ENCODE measurements at places on chromosomes 4 and X.

GRCh38 chr4:141352909-141353525 lies 132.3 kb downstream of the ZNF330 start:
- DNase-seq: no peak

DNA sequence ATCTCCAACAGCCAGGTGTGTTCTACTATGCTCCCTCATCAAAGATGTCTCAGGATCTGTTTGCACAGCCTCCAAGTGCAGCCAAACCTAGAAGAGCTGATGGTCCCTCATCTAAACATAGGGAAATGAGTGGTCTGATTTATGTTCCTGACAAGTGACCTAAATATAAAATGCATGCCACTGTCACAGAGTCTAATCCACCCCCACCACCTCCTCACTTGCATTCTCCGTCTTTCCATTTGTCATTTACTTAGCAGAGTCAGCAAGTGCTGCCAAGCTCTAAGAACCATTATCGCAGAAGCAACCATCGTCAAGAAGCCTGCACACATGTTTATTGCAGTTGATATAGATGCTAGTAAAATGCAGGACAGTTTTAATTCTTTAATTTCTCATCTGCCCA lies 33.1 kb upstream of the VCX3A start:
- DNase-seq: no peak

GRCh38 chrX:45329217-45329616 lies 128.5 kb upstream of the DIPK2B start:
- no peak for DNase-seq

GRCh38 chr4:147723326-147723725 lies 8.6 kb upstream of the ARHGAP10 start:
- no peak for DNase-seq

GRCh38 chr4:173280998-173281397 lies 53.2 kb downstream of the HMGB2 start:
- no peak for DNase-seq

GRCh38 chr4:76485450-76485849 lies 50.4 kb downstream of the SHROOM3 start:
- no peak for DNase-seq

DNA sequence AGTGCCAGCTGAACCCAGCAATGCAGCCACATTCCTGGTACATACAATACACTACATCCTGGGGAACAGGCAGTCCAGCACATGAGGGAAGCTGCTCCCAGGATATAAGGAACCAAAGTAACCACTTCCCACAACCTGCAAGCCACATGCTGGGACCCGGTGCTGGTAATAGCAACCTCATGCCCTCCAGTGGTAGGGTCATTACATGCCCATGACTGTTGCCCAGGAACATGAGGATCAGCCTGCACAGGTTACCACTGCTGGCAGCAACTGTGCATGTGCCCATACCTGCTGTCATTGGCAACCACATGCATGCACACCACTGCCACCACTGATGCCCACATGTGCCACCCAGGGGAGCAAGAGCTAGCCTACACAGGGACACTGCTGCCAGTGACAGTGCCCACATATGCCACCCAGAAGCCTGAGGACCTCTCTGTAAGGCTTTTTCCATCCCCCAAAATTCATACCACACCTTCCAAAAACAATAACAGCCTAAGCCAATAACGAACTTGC lies 1982.5 kb downstream of the ARAP2 start:
- DNase-seq: no peak

DNA sequence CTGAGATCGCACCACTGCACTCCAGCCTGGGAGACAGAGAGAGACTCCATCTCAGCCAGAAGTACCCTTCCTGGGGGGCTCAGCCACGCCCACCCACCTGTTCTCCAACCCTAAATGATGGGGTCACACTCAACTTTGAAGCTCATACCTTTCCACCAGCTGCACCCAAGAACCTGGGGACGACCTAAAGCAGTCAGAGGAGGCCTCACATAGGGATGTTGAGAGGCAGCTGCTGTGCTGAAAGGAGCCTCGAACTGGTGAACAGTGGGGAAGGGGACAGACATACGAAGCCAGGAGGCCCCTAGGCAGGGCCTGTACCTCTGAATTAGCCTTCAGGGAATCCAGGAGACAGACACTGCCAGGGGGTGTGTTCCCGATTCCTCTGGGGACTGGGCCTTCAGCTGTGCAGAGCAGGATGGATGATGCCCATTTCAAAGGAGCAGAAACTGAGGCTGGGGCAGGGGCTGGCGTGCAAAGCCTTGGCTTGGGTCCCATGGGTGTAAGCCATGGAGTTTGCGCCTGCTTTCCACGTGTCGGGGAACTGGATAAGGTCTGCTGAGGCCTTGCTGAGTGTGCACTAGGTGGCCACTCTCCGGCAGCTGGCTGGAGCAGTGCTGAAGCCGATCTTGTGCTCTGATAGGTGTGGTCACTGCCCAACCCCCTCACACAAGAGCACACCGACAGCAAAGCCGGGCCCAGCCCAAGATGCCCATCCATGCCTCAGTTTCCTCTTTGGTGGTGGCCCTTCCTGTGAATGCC lies 130.8 kb downstream of the CPZ start:
- no peak for DNase-seq

DNA sequence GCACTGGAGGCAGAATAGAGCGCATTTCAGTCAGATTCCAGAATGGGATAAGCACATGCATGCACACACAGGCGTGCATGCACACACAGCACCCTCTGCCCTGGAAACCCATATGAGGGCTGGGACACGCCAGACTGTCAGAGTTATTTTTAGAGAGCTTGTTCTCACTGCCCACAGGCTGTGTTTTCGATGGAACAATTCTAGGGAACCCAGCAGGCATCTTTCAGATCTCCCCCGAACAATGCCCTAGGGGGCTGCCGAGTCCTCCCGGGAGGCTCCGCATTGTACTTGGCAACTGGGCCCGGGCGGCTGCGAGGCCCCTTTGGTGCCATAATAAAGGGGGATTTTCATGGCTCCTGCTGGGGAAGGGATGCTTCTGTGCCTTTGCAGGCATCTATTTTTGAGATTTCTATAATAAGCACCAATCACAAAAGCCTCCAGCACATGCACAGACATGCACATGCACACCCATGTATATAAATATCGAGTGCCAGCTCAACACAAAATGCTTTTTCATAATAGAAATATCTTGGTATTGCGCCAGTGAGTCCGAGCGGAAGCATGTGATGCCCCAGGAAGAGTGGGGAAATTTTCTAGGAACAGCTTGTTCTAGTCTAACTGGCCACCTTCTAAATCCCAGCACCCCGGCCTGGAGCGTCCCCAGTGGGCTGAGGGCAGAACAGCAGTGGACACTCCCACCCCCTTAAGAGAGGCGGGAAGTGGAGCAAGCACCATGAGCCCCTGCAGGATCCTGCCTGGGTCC lies 88.5 kb downstream of the PHKA2 start:
- DNase-seq: no peak

Data from GM18507 (cell line).